ENCODE measurements at places on chromosomes 1 and 21.
A peak's percentile ranks its signal among the peaks of the same experiment; 100 is the strongest.

DNA sequence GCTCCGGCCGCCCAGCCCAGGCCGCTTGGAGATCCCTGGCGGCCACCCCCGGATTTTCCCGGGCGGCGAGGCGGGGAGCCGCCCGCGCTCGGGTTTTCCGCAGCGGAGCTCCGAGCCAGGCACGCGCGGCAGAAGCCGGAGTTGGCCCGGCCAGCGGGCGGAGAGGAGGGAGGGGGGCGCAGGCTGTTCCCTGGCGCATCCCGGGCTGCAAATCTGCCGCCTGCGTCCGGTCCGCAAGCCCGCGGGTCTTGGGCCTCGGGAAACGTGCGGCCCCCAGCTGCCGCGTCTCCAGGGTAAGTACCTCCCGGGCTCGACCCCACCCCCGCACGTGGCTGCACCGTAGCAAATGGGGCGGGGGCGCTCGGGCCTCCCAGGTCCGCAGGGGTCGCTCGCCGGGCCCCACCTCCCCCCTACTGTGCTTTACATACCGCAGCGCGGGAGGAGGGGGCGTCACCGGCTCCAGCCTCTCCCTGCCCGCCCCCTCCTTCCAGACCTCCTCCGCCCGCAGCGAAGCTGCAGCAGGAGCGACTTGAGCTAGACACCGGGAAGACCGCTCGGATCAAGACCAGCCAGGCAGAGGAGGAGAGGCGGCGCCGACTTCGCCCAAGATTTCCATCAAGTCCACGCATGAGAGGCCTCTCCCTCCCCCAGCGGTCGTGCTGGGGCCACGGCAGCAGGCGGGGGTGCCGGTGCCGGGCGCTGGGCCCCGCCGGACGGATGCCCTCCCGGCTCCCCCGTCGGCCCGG lies 1.6 kb downstream of the TMEM200B start:
- DNase-seq: no peak

- DNase-seq: no peak
Measured at GRCh38 chr1:208100906-208101305, 143.3 kb downstream of the PLXNA2 start.

- no peak for DNase-seq
Measured at GRCh38 chr1:53893999-53894636, at the start of gene DIO1. TSS of gene DIO1 (plus strand) at chr1:53894187. CDS start at chr1:53894211, 24 bp downstream.

- DNase-seq: no peak
Measured at GRCh38 chr21:35395728-35396127, 346.6 kb upstream of the RUNX1 start.

GRCh38 chr1:89900323-89900722 lies 79.5 kb downstream of the LRRC8D start:
- no peak for DNase-seq

DNA sequence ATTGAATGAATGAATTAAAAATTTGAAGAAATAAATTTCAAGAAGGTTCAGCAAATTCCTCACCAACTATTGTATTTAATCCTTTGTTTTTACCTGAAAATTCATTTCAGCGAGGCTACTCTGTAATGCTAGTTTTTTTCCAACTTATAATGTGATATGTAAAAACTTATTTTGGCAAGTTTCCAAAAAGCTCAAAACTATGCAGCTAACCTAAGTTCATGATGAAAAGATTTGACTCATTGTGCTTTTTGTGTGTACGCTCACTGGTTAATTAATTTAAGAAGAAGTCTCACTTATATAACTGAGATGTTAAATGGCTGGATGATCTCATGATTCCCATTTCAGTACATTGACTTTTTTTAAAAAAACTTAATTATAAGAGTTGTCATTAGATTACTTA lies 196.0 kb upstream of the SAMSN1 start:
- DNase-seq: no peak

GRCh38 chr1:181482001-181482430 lies 1.3 kb upstream of the CACNA1E start:
- no peak for DNase-seq

GRCh38 chr1:38166461-38166860 lies 119.9 kb upstream of the POU3F1 start:
- DNase-seq: no peak

DNA sequence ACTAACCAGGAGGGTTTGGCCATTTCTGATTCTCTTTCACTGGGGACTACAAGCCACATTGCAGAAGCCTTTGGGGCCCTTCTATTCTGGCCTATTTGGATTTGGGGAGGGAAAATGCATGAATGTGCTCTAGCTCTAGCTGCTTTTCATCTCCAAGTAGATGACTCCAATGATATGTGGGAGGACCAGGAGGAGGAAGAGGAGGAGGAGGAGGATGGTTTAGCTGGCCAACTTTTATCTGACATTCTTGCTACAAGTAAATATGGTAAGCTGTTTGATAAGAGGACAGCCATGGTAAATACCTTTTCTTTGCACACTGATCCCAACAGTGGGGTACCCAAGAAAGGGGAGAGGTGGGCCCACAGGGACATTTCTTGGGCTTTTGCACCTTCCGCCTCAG lies 14.0 kb upstream of the SHISA4 start:
- DNase-seq: no peak

DNA sequence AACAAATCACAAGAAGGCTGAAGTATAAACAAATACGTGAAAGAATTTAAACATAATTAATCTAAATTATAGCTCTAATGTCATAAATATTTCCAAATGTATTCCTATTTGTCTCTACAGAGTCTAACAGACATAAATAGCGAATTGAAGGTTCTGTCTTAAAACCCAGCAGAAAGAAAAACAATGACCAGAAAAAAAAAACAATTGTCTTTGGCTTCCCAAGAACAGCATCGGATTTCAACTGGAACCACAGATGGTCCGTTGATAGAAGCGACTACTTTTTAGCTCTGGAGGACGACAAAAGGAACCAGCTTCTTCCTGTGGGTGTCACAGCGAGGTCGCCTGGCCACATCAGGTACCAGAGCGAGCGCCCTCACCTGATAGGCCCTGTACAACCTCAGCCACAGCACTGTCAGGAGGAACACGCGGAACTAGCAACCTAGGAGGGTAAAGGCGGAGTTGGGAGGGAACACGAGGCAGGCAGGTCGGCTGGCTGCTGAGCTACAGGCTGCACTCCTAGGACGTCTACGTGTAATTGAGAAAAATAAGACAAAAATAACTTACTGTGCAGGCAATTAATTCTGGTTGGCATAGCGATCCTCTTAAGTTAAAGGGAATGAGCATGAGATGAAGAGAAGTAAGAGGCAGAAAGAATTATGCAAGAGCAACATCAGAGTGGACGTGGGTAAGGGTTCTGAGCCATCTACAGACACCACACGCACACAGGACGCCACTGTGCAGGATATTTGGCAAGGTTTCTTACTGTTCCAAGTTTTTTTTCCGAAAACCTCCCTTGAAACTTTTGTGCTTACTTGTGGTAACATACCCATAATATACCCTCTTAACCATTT lies 16.7 kb upstream of the PRDM15 start:
- peak; percentile 28 for DNase-seq

GRCh38 chr21:34844924-34845238 lies 176.1 kb downstream of the CLIC6 start:
- no peak for DNase-seq

GRCh38 chr21:42635848-42636519 lies 17.4 kb upstream of the PDE9A start:
- no peak for DNase-seq

- no peak for DNase-seq
Measured at GRCh38 chr1:231162297-231162969, 575 bp downstream of the TRIM67 start.

DNA sequence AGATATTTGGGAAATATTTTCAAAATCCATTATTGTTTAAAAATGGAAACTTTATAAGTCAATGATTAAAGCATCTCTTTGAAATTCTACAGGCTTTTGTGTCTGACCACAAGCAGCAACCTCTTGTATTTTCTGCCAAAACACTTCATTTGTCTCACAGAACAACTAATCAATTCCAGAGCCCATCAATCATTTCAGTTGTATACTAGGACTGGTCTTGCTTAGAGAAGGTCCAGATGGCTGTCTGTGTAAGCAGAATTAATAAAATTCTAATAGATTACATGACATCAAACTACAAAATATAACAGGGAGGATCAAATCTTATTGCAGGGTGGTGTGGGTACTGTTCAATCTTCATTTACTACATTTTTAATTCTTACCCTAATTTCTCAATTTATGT lies 76.4 kb downstream of the ACBD6 start:
- DNase-seq: no peak

DNA sequence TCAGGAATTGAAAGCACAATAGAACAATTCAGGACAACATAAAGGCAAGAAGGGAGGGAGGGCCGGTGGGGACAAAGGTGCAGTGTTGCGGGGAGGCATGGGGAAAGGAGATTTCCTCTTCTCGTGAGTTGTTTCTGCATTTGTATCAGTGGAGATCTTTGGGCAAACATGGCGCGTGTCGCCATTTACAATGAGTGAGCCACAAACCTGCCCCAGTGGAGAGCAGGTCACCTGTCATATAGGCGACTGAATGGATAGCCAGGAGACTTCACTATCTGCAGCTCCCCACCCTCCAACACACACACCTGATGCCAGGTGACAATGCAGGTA lies 87.7 kb upstream of the SLC45A1 start:
- DNase-seq: no peak

DNA sequence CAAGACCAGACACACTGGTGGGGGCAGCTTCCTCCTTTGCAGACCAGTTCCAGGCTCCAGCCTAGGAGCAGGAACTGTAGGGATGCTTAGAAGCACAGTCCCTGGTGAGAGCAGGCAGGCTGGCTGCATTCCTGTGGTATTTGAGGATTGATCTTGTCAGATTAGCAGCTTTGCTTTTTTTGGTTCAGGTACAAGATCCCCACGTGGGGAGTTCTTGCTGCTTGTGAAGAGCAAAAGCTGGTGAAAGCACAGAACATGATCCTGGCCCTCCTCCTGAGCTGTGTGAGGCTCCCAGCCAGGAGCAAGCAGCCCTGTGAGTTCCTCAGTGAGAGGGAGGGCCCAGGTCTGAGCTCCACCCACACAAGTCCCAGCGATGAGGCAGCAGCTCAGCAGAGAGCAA lies 75.3 kb upstream of the ARTN start:
- DNase-seq: no peak

DNA sequence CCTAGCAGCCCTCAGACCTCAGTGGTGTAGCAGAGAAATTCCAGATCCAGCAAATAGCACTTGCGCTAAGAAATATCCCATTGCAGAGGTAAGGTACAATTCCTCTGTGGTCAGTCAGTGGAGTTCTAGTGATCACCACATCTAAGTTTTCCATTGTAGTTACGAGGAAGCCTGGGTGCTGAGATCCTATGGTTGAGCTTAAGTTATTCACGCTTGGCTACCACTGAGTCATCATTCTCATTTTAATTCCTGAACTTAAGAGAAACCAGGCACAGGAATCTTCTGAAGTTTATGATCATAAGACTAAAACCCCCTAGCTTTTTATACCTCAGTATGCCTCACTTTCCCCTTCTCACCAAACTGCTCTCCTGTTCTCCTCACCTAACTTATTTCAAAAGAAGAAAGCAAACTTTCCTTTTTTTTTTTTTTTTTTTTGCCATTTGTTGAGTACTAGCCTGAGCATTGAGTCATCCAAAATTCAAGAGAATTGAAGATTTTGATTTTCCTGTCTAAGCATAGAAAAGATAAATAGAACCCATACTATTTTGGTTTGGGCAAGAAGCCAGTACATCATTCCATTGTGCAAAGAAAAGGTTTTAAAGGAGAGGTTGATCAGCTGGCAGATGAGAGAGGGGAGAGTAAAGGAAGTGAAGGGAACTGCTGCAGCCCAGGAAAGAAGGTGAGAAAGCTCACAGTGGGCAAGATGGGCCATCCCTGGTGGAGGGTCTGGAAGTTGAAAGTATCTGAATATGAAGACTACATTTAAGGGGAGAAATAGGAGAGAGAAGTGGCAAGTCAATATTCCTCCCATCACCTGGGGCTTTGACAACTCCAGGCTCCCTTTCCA lies 39.9 kb downstream of the SERBP1 start:
- DNase-seq: no peak

DNA sequence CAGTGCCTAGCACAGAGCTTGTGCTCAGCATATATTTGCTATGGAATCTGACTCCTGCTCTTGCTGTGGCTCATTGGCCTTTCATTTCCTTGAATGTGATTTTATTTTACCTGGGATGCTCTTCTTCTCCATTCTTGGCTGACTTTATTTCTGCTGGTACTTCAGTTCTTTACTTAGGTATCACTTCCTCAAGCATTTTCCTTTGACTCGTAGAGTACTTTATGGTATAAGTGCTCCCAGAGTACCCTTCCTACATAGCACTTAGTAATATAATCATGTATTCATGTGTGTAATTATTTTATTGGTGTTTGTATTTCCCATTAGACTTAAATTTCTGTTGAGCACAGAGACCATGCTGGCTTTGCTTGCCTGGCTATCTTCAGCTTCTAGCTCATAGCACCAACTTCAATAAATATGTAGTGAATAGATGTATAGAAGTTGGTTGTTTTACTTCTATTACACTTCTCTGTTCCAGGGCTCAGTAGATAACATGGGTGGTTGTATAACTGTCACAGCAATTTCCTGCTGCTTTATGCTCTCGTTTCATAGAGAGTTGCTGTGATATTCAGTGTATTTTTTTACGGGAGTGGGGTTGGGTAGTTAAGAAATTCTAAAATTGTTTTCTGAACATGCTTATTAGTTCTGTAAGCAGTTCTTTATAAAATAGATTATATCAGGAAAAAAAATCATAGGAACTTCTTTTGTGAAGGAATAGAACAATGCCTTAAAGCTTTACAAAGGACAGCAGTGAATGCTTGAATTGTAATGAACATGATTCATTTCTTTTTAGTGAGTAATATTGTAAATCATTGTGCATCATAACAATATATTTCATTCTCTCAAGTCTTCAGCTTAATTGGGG lies 112.2 kb downstream of the NEK7 start:
- no peak for DNase-seq

DNA sequence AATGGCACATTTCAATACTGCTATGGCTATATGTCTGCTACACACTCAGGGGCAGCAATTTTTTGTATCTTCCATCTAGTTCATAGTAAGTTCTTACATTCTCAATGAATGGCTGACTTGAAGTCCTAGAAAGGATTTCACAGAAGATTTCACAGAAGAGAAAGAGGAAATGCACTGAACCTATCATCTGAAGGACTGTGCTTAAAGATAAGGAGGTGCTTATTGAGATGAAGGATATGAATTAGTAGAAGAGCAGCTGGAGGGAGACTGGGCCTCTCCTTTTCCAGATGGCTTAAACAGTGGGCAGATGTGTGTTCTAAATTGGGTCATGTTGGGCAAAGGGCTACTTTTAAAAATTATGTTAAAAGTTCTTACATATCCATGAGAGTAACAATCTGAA lies 14.6 kb downstream of the ADAR start:
- no peak for DNase-seq

Data from stimulated activated CD8-positive, alpha-beta memory T cell treated with anti-CD3 and anti-CD28 coated beads, Interleukin-2, amount 100 ng/mL, for 48 hours (primary cell).